ENCODE measurements at places on chromosomes 3 and 15. TPM values are rescaled to one million over a fixed set of nuclear protein-coding genes. Genes with fewer than 3 reads are reported as not detected.

TRANK1 gene
- 7.1 TPM for total RNA-seq

SUCLG2 gene
- 39.0 TPM for total RNA-seq

GRCh38 chr15:100109486-100110035 lies 232.2 kb downstream of the ADAMTS17 start:
- DNase-seq, result no peak

DNA sequence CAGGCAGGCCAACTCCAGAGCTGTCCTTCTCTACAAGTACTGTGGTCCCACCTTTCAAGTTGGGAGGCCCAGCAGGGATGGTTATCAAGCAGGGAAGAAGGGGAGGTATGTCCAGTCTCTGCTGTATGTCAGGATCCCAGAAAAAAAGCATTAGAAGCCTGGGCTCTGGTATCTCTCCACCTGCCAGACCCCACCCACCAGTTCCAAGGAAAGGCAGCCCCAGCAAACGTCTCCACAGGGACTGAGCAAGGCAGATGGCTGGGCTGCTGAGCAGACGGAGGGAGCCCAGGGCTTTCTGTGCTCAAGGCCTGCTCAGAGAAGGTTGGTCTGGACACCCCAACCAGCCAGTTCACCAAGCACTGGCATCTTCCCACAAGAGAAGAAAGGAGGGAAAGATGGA lies 287.8 kb downstream of the XXYLT1 start:
- no peak for DNase-seq

GRCh38 chr15:94141802-94142201 lies 89.6 kb upstream of the MCTP2 start:
- no peak for DNase-seq

DNA sequence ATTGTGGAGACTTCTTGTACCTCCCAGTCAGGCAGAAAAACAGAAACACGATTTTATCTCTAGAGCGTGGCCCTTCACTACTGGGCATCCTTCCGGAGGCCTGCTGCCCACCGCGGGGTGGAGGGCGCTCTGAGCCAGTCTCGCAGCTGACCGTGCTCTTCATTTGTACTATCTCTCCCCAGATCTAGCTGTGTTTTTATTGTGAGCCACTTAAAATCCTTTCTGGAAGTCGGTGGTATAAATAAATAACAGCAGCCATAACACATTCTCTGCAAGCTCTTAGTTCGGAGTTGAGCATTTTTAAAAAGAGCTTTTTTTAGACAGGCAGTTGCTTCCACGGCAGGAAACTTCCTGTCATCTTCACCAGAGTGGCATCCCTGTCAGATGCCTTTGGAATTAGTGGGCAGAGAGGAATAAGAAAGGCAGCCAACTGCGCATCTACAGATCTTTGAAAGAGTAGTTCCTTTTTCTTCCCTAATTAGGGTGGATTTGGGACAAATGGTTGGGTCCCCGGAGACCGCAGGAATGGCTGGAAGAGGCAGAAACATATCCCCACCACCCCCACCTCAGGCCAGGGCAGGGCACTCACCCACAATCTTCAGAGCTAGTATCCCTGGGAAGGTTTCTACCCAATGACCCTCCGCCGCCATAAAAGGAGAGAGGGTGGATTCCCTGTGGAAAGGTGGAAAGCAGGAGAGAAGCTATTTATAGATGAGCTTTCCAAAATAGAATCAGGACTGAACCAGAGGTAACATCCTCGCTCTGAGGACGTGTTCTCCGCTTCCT lies 91.1 kb downstream of the TOP2B start:
- no peak for DNase-seq

IGF2BP2 gene
- 87.4 TPM for total RNA-seq

Measured in GM23338 (cell line).